ENCODE measurements at places on chromosomes 6 and 20.

DNA sequence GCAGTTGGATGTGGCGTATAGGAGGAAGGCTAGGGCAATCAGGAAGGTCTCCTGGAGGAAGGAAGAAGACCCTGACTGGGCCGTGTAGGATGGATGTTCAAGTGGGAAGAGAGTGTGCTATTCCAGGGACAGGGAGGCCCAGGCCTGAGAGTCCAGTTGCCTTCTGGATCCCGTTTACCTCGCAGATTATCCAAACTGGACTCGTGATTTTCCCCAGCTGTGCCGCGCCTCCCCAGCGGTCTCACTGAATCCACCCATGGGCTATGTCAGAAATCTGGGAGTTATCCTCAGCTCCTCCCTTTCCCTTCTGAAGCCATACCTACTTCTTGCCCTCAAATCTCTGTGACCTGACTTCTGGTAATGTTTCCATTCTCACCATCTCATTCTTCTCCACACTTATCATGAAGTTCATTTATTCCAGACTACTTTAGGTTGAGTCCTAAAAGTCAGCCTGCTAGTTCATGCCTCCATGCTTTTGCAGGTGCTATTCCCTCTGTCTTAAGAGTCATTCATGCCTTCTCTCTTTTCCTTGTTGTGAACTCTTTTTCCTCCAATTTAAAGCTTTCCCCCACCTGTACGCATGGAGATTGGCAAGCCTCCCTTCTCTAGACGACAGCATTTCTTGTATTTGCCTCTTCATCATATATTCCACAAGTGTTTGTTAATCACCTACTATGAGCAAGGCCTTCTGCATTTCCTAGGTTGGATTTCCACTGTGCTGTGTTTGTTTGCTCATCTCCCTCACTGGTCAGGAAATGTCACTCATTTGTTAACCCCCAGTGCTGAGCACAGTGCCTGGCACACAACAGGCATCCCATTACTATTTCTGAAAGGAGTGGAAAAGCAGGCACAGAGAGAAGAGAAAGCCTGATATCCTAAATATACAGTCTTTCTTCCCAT is 2.7 kb downstream of the SDCBP2 start:
- peaks cover 78% of the 10 kb centered on the region for H3K4me1 ChIP-seq
- no peak for DNase-seq
- no peaks in the 10 kb centered on the region for H3K27me3 ChIP-seq

GRCh38 chr20:64189530-64189966 is 25.3 kb downstream of the MYT1 start:
- H3K36me3 ChIP-seq: no peaks in the 10 kb centered on the region
- DNase-seq: no peak
- H3K27me3 ChIP-seq: no peaks in the 10 kb centered on the region
- no peak overlapping the region for H3K27ac ChIP-seq
- no peaks in the 10 kb centered on the region for H3K4me1 ChIP-seq
- H3K4me3 ChIP-seq: no peak overlapping the region

GRCh38 chr6:135936606-135937005 is 85.1 kb downstream of the PDE7B start:
- no peaks in the 10 kb centered on the region for H3K4me1 ChIP-seq
- no peaks in the 10 kb centered on the region for H3K36me3 ChIP-seq
- H3K27me3 ChIP-seq: no peaks in the 10 kb centered on the region
- no peak overlapping the region for H3K27ac ChIP-seq
- H3K4me3 ChIP-seq: no peak overlapping the region
- DNase-seq: no peak

- no peaks in the 10 kb centered on the region for H3K27me3 ChIP-seq
- H3K36me3 ChIP-seq: no peaks in the 10 kb centered on the region
- H3K27ac ChIP-seq: no peak overlapping the region
- DNase-seq: no peak
- H3K4me3 ChIP-seq: no peak overlapping the region
- H3K4me1 ChIP-seq: no peaks in the 10 kb centered on the region
Observed at GRCh38 chr20:58522666-58523065, 7.5 kb upstream of the APCDD1L start.

DNA sequence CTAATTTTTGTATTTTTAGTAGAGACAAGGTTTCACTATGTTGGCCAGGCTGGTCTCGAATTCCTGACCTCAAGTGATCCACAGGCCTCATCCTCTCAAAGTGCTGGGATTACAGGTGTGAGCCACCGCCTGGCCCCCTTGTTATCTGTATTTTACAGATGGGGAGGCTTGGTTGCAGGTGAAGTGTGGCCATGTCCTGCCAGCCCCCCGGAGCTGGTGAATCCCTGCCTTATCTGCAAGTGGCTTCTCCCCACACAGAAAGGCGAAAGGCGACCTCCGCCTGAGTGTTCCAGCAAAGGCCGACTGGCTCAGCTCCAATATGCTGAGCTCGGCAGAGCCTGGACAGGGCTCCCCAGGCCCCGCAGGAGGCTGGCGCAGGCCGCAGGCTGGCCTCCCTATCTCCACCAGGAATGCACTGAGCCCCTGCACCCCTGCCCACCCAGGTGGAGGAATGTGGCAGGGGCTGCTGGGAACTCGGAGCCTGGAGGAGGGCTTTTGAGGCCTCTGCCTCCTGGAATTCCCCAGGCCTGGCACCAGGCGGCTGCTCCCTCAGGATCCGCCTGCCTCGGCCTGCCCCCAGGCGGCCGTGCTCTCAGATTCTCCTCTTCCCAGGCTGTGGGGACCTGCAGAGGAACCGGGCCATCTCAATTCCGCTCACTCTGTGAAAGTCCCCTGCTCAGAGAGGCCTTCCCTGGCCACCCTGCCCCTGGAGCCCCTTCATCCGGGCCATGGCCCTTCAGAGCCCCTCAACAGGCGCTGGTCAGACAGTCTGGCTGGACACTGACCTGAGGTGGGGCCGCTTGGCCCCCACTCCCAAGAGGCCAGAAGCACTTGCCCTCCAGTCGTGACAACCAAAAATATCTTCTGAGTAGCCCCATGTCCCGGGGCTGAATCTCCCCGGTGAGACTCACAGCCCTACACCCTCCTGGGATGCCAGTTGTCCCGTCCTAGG is 9.3 kb upstream of the LAMA5 start:
- H3K36me3 ChIP-seq: no peaks in the 10 kb centered on the region
- no peaks in the 10 kb centered on the region for H3K27me3 ChIP-seq
- H3K27ac ChIP-seq: peak overlapping the region; percentile 65
- peak; percentile 87 for DNase-seq

DNA sequence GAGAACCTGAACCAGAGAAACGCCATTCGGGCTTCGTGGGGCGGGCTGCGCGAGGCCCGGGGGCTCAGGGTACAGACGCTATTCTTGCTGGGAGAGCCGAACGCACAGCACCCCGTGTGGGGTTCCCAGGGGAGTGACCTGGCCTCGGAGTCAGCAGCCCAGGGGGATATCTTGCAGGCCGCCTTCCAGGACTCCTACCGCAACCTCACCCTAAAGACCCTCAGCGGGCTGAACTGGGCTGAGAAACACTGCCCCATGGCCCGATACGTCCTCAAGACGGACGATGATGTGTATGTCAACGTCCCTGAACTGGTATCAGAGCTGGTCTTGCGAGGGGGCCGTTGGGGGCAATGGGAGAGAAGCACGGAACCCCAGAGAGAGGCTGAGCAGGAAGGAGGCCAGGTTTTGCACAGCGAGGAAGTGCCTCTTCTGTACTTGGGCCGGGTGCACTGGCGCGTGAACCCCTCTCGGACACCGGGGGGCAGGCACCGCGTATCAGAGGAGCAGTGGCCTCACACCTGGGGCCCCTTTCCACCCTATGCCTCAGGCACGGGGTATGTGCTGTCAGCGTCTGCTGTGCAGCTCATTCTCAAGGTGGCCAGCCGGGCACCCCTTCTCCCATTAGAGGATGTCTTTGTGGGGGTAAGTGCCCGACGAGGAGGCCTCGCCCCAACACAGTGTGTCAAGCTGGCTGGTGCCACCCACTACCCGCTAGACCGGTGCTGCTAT is 904 bp downstream of the B3GALT4 start:
- peak overlapping the region; percentile 79 for H3K4me3 ChIP-seq
- H3K36me3 ChIP-seq: peaks cover 56% of the 10 kb centered on the region
- no peak for DNase-seq

GRCh38 chr20:50655311-50655880 is 35.9 kb downstream of the RIPOR3 start:
- H3K27me3 ChIP-seq: no peaks in the 10 kb centered on the region
- H3K36me3 ChIP-seq: no peaks in the 10 kb centered on the region
- no peak for DNase-seq

DNA sequence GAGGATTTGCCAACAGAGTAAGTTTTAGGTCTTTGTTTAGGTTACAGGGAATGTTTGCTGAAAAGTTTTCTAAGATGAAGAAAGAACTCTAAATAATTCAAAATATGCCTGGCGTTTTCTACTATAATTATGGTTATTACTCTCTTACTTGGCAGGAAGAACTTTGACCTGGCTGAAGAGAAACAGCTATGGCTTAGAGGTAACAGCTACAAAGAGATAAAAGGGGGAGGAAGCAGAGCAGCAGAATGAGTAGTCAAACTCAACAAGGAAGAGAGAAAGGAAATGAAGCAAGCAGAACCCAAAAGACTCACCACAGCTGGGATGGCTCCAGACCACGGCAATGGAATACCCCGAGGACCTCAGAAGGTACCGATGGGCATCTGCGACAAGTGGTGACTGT is 95.6 kb downstream of the KIF16B start:
- DNase-seq: no peak
- peaks cover 10% of the 10 kb centered on the region for H3K4me1 ChIP-seq
- H3K4me3 ChIP-seq: no peak overlapping the region
- H3K27ac ChIP-seq: no peak overlapping the region

All from upper lobe of left lung (tissue), 6 donors.